ENCODE measurements at places on chromosomes 13 and 19.

- no peak for DNase-seq
Measured at GRCh38 chr19:16039545-16039944, 36.8 kb upstream of the TPM4 start.

- no peak for DNase-seq
Measured at GRCh38 chr13:85091631-85092234, 707.5 kb downstream of the SLITRK6 start.

GRCh38 chr19:32129141-32129540 lies 216.3 kb upstream of the ZNF507 start:
- DNase-seq: no peak

DNA sequence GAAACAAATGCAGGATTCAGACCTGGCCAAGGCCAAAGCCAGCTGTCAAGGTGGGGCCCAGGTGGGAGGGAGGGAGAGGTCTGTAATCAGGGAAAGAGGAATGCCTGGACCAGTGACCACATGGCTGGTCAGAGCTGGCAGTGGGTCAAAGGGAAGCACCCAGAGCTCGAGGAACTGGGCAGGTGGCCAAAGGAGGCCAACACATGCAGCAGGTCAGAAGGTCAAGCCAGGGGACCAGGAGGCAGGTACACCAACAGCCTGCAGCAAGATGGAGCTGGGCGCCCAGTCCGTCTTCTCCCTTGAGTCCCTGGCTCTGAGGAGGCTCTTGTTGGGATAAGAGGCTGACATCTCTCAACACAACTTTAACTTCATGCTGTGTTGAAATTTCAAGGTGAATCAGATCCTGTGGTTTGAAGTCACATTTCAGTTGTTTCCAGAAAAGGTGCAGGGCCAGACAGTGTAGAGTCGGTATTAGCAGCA lies 17.1 kb downstream of the GPATCH1 start:
- no peak for DNase-seq

DNA sequence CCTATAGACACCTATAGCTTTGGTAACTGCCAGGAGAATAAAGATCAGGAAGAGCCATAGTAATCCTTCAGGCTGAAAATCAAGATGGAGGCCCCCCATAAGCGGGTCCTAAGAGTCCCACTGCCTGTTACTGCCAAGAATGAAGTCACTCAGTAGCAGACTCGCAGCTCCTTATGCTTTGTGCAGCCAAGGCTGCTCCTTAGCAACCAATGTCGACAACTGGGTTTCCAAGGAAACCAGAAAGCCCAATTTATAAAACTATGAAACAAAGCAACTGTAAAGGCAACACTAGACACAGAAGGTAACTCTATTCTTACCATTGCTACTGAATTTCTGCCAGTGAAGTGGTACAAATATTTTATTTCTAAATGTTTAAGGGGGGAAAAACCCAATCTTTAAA lies 56.5 kb downstream of the DCLK1 start:
- DNase-seq: no peak

GRCh38 chr13:66359910-66360552 lies 870.1 kb downstream of the PCDH9 start:
- DNase-seq: no peak

DNA sequence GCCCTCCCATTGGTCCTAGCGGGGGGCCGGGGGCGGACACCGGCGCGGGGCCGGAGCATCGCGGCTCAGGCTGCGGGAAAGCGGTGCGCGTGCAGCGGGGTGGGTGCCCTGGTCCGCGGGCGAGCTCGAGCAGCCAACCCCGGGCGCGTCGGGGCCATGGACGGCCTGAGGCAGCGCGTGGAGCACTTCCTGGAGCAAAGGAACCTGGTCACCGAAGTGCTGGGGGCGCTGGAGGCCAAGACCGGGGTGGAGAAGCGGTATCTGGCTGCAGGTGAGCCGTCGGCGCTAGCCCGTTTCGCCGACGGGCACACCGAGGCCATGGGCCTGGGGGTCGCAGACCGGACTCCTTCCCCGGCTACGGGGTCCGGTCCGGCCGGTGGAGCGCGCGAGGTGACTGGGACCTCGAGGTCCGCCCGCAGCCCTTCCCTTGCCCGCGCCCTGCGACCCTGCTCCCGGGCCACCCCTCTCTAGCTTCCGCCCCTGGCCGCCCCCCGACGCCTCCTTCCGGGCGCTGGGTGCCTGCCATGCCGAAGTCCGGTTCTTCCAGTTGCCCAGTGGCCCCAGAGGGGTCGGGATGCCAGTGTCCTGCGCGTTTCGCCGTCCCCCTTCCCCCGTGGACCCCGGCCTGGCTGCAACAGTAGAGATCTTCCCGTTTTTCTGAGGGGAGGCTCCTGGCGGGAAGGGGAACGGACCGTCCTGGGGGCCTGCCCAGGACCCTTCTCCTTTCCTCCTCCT lies at the start of gene REEP6:
REEP6 (plus strand) TSS at position 68 of the 735 bp plus-strand sequence; CDS start at position 157, 89 bp downstream.
- DNase-seq: no peak

- no peak for DNase-seq
Measured at GRCh38 chr19:46861691-46862502, 1.1 kb downstream of the ARHGAP35 start.

- DNase-seq: peak; percentile 91
Measured at GRCh38 chr19:11560404-11561051, 1.5 kb upstream of the ELOF1 start.

DNA sequence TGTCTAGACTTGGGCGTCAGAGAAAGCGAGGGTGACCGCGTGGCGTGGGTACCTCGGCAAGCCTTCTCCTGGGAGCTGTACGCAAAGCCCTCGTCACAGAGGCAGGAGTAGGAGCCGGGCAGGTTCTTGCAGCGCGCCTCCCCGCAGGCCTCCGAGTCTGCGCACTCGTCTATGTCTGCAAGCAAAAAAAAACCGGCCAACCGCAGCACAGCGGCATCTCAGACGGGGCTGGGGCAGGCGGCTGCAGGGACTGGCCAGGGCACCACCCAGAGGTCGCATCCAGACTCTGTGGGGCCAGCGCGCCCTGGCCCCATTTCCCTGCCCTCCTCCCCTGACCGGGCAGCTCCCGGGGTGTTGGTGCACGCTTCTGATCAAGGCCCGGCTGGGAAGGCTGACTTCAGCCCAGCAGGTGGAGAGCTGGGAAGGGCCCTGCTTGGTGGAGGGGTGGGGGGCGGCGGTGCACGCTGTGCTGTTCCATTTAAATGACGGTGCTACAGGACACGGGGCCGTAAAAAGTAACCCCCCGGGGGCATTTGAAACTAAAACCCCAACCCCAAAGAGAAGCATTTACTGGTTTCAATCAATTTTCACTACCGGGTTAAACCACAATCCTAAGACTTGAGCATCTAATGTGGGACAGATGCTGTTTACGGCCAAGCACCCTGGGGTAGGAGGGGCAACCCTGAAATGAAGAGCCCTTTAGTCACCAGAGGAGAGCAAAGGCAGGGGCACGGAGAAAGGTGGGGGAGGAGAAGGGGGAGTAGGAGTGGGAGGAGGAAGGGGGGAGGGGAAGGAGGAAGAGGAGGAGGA lies 28.2 kb downstream of the GAS6 start:
- DNase-seq: peak; percentile 87

DNA sequence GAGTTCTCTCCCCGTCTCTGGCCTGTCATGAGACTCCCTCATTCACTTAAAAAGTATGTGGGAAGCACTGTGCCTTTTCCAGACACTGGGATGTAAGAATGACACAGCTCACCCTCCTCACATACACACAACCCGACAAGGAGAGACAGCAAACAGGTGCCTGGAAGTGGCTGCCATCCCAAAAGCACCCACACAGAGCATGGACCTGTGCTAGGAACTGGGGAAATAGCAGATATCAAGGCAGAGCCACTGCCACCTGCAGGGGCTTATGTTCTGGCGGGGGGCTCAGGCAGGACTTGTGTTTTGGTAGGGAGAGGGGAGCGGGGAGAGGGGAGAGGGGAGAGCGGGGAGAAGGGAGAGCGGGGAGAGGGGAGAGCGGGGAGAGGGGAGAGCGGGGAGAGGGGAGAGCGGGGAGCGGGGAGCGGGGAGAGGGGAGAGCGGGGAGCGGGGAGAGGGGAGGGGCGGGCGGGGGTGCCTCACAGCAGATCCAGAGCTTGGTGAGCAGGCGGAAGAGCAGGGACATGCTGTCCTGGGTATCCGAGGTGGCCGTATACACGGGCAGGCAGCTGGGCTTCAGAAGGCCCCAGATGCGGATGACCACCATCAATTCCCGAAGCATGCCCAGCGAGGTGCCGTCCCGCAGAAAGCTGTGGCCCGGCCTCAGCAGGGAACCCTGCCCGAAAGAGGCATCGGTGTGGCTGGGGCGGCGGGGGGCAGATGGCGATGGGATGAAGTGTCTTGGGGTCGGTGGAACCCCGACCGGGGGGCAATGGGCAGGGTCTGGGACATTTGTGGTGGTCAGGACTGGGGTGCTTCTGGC lies 12.2 kb downstream of the CFD start:
- no peak for DNase-seq

DNA sequence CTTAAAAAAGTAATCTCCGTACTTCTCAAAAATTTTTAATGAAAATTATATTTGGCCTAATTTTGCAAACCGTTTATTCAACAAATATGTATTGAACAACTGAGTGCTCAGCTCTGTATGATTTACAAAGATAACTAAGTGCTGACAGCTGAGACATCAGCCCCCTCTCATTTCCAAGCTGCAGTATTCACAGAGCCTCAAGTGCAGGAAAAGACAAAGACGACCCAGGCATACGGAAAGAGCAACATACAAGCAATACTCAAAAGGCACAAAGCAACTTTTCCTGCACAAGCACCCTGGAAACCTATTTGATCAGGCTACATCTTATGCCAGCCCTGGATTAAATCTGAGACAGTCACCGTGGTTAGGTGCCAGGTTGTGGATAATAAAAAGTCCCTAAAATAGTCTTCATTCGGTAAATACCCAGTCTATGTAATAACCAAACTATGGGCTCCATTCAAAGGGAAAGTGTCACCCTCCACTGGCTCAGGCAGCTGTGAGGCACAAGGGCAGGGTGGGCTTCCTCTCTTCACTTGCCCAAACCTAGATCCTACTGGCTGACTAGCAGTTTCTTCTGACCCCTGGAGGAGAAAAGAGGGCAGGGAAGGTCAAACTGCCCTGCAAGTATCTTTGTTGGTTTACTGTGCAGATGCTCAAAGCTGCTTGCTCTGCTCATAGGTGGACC lies 65.5 kb downstream of the TBC1D4 start:
- DNase-seq: no peak

- DNase-seq: no peak
Measured at GRCh38 chr13:30871588-30872275, 34.3 kb upstream of the MEDAG start.
